ENCODE measurements at places on chromosomes 4 and X.

- no peak for DNase-seq
Measured at GRCh38 chr4:153634738-153635353, 49.2 kb upstream of the TLR2 start.

- DNase-seq, result no peak
Measured at GRCh38 chr4:151475035-151475714, 66.2 kb downstream of the FHIP1A start.

DNA sequence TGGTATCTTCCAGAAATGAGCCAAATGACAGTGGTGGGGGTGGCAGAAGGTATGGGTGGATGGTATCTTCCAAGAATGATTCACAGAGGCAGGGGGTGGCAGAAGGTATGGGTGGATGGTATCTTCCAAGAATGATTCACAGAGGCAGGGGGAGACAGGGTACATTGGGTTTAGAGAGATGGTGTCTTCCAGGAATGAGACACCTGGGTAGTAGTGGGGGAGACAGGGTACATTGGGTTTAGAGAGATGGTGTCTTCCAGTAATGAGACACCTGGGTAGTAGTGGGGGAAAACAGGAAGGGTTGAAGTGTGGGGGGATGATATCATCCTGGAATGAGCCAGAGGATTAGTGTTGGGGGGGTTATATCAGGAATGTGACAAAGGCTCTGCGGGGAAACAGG is 62.0 kb downstream of the MAOA start:
- no peak for DNase-seq

- DNase-seq, result no peak
Measured at GRCh38 chrX:52346174-52347165, 22.4 kb upstream of the XAGE2 start.

- no peak for DNase-seq
Measured at GRCh38 chrX:129007631-129008030, 515.7 kb downstream of the SMARCA1 start.

GRCh38 chrX:22542641-22543040 is 269.9 kb downstream of the CBLL2 start:
- DNase-seq, result no peak

GRCh38 chrX:23505531-23506303 is 161.6 kb upstream of the PRDX4 start:
- DNase-seq, result no peak

GRCh38 chr4:80413086-80413485 is 77.6 kb downstream of the CFAP299 start:
- DNase-seq, result no peak

DNA sequence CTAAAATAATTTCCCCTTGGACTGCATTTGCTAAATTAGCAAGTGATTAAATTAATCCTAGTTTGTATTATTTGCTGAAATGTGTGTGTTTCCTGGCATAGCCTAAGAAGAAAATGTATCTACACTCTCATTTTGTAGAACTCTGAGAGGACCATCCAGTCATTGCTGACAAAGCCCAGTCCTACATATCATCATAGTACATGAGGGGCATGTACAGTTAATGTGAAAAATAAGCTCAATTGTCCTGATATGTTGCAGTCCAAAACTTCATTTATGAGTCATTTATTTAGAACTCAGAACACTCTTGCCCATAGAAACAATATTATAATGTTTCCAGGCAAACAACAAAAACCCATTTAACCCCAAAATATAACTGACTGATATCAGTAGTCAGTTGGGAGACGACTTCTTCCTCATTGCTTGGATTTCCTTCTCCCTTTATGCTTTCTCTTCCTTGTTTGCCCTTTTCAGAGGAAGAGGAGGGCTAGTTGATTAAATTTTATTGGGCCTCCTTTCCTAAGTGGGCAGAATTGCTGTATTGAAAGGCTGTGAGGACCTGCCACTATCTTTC is 26.9 kb upstream of the BBS12 start:
- DNase-seq, result no peak

DNA sequence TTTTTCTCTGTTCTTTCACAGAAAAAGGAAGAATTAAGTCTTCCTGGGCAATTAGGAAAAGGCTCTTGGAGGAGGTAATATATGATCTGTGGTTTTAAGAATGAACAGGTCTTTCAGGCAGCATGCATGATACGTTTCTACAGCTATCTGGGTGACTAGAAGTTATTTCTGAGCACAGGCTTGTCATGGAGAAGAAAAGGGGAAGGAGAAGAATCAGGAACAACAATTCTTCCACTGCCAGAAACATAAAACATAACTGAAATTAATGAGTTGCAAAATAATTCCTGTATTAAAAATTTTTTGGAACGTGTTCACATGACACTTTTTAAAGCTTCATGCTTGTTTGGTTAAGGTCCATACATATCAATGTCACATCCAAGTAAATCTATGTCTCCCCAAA is 17.7 kb upstream of the STIM2 start:
- DNase-seq, result no peak

DNA sequence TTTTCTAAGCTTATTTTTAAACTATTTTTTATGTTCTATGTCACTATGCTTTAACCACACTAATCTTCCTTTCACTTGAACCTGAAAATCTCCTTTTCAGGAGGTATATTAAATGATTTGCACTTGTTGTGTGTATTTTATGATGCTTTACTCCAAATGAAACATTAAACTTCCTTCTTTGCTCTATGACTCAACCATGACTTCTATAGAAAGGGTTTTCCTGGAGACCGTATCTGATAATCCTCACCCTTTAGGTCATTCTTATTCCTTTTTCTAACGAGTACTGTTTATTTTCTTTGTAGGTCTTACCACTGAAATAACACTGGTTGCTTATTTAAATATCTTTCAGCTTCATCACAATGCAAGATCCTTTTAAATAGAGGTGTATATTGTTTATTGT is 1163.2 kb downstream of the PCDH18 start:
- no peak for DNase-seq

DNA sequence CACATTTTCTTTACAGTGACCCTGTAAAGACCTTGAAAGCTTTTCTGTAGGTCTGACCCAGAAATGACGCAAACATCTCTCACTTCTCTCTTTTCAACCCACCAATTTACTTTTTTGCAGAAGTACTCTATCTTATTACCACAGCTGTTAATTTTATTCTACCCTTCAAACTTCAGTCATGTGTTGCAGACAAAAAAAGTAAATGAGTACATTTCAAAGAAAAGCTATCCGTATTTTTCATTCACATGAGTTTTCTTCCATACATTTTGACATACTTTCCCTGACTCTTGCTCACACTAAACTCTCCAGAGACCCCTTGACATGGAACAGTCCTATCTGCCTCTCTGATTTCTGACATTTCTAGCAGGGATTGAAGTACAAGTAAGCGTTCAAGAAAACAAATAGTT is 51.7 kb downstream of the SLC7A11 start:
- no peak for DNase-seq

DNA sequence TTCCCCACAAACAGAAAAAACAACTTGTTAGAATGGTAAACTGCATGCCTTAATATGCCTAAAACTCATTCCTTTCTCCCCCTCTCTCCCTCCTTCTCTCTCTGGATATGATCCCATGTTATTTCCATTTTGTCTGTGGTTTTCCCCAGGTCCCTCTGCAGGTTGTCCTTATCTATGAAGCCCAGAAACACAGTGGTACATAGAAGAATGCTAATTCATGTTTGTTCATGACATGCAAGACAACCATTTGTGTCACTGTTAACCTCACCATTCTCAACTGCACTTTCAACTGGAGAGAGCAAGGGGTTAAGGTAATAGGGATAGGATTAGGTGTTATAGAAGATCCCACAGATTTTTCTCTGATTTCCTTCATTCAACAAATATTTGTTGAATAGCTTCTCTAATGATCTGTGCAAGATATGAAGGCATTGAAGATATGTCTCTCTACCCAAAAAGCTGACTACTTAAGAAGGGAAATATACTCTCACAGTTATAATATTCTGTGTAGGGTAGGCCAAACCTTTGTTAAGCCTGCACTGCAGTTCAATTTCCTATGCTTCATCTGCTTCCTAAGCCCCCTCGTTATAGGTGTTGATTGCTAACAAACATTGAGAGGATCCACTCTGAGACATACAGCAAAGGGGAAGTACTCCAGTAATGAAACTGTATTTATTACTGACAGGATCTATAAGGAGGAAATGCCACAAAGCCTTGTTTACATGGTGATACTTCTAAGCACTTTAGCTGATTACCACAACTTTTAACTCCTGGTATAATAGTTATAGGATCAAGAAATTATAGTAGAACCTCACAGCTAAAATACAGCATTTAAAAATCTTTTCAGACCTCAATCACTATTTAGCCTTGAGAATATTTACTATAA is 96.1 kb downstream of the FRYL start:
- DNase-seq, result peak; percentile 42

- no peak for DNase-seq
Measured at GRCh38 chr4:101953949-101954348, 163.4 kb downstream of the BANK1 start.

- DNase-seq, result no peak
Measured at GRCh38 chr4:86283371-86283770, 76.5 kb downstream of the MAPK10 start.

DNA sequence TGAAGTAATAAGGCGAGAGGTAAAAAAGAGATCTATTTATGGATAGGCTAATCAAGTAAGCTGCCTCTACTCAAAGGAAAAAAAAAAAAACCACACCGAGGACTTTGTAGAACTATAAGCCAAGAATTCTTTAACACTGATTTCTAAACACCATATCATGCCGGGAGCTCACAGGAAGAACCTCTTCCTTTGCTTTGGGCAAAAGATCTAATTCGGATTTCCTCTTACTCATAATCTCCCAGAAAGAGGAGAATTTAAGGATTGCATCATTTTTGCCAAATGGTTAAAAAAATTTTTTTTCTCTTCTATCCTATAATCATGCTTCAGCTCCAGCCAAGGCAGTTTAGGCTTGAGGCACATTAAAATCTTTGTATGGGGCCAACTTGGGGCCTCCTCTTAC is 95.5 kb downstream of the ZNF827 start:
- no peak for DNase-seq

- DNase-seq, result no peak
Measured at GRCh38 chr4:118085700-118086099, 51.4 kb downstream of the NDST3 start.

- no peak for DNase-seq
Measured at GRCh38 chr4:156968479-156968984, 3.1 kb downstream of the PDGFC start.

- DNase-seq, result no peak
Measured at GRCh38 chrX:129035180-129035579, 488.1 kb downstream of the SMARCA1 start.

DNA sequence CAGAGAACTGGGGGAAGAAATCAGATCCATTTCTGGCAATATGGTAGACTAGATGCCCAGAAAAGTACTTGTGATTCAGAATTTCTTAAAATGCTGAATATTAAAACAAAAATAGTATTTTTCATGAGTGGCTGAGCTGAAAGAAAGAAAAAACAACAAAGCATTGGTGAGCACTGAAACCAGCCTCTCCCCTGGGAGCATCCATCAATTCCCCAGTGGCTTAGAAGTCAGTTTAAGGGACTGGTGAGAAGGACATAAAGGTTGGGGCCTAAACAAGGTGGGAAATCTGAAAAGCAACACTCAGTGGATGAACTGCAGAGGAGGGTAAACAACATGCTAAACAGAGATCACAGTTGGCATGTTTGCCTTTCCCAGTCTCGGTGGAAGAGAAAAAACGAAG is 20.4 kb downstream of the LRBA start:
- DNase-seq, result no peak

DNA sequence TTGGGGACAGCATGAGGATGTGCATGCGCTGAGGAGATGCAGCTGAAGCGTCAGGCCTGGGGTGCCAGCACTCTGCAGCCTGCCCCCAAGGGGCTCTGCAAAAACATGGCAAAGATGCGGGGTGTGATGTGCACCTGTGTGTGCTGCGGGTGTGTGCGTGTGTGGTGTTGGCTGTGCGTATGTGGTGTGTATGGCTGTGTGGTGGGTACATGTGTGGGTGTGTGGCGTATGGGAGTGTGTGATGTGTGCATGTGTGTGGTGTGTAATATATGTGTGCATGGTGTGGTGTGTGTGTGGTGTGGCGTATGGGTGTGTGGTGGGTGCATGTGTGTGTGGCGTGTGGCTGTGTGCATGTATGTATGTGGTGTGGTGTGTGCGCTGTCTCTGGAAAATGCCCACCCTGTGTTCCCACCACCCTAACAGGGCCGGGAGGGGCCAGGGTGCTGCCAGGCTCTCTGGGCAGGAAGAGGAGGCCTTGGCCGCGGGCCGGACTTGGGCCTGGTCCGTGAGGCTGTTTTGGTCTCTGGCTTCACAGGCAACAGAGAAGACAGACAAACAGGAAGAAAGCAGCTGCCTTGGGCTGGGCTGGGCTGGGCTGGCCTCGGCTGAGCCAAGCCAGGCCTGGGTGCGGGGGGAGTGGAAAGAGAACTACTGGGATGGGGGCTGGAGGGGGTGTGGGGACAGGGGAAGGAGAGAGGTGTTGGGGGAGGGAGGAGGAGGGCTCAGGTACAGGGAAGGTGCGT is 1.1 kb upstream of the AVPR2 start:
- DNase-seq, result no peak

GRCh38 chr4:45985038-45985437 is 138.8 kb downstream of the GABRG1 start:
- no peak for DNase-seq

- no peak for DNase-seq
Measured at GRCh38 chrX:41868392-41868977, 54.9 kb downstream of the CASK start.

DNA sequence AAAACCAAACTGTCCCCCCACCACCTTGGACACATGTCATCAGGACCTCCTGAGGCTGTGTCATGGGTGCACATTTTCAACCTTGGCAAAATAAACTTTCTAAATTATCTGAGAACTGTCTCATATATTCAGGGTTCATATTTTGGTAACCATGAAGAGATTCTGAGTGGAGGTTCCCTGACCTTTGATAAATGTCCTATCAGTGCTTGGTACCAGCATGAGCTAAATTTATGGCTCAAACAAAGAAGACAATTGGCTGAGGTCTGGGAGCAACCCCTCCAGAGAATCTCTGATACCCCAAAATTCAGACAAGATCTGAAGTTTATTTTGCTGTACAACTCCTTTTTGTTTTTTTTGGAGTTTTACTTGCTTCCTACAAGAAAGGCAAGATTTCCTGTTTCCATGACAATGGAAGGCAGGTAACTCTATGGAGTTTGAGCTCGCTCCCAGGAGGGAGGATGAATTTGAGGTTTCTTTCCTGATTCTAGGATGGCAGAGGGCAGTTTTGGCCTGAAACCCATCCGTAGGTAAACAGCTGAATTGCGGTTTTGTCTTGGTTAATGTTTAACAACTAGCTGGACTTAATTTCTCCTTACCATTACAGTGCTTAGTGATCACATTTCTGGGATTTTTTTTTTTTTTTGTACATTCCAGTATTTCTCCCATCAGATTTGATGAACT is 14.5 kb downstream of the UGT2B15 start:
- no peak for DNase-seq

- no peak for DNase-seq
Measured at GRCh38 chrX:10759141-10759799, 138.9 kb upstream of the MID1 start.
